Stimulated activated CD4-positive, alpha-beta T cell treated with anti-CD3 and anti-CD28 coated beads, Interleukin-12 subunit alpha, Interleukin-12 subunit beta, amount 100 ng/mL, for 48 hours (primary cell): ENCODE measurements at places on chromosomes 3 and 15.

DNA sequence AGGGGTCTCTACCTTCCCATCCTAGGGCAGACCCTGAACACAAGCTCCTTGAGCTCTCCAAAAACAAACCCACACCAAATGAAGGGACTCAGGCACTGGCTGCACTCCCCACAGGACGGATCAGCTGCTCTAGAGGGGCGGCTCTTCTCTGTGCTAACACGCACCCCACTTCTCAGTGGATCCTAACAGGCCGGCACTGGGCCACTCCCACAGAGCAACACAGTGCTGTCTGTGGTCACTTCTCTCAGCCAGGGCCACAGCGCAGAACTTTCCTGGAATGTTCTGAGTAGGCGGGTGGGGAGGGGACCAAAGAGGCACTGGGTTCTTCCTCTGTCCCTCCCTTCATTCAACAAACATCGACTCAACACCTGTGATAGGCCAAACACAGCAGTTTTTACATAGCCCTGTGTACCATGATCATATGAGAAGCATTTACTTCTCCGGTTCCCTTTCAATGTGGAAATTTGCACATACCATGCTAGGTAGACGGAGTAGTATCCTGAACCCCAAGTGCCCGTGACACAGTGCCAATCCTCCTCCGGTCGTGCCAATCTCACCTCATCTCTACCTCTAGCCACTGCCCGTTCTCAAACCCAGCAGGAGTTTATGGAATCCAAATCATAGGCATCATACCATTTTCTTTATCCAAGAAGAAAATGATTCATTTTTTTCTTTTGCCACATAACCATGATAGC, 98.1 kb downstream of the LRIG1 start:
- no peak for DNase-seq

- no peak for DNase-seq
These were observed 15.0 kb downstream of the PRKAR2A start for GRCh38 chr3:48832684-48833083.

DNA sequence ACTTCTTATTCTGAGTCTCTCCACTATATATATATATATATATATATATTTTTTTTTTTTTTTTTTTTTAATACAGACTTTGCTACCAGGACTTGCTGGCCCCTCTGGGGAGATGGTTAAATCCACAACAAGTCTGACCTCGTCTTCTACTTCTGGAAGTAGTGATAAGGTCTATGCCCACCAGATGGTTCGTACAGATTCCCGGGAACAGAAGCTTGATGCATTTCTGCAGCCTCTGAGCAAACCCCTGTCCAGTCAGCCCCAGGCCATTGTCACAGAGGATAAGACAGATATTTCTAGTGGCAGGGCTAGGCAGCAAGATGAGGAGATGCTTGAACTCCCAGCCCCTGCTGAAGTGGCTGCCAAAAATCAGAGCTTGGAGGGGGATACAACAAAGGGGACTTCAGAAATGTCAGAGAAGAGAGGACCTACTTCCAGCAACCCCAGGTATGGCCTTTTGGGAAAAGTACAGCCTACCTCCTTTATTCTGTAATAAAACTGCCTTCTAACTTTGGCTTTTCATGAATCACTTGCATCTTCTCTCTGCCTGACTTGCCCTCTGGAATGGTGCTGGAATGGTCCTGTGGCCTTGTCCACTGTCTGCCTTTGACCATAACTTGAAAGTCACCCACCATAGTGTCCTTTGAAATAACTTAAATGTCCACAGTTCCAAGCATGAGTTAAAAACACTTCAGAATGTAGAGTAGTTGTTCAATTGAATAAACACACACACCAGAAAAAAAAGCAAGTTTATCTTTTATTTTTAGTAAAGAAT, 32.4 kb downstream of the MLH1 start:
- no peak for DNase-seq

DNA sequence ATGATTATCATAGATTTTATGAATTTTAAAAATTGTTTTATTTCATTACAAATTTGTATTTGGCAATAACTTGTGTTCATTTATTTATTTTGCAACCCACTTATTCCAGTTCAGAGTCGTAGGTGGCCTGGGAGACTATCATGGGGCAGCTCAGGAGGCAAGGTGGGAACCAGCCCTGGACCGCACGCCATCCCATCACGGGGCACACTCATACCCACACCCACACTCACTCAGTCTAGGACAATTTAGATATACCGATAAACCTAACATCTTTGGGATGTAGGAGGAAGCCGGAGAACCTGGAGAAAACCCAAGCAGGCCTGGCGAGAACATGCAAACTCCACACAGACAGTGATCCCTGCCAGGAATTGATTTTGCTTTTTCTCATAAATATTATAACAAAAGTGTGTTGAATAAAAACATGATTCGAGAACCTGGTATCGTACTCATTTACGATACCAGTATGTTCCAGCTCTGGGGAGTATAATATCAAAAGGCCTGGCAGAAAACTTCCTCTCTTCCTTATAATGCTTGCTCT, 205.3 kb downstream of the NFKBIZ start:
- no peak for DNase-seq

DNA sequence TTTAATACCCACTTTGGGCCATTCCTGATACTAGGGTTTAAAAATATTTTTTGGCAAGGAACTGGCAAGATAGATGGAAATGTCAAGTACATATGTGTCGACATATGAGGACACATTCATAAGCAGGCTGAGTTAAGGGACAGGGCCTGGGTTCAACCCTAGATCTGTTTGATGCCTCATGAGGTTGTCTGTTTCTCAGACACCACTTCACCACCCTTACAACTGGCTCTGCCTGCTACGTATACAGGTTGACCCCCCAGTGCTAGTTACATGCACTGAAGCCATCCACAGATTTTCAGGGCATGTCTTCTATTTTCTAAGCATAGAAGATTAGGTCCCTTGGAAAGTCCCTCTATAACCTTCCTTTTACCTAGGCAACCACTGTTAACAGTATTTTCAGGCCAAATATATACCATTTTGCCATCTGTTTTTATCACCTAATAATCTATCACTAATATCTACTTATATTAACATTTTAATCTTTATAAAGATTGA, 296.7 kb downstream of the PLCL2 start:
- DNase-seq = no peak

GRCh38 chr15:57337868-57338411, 38.4 kb upstream of the CGNL1 start:
- DNase-seq = no peak

- DNase-seq = no peak
These were observed 34.7 kb downstream of the FOXL2 start for GRCh38 chr3:138912237-138912636.

DNA sequence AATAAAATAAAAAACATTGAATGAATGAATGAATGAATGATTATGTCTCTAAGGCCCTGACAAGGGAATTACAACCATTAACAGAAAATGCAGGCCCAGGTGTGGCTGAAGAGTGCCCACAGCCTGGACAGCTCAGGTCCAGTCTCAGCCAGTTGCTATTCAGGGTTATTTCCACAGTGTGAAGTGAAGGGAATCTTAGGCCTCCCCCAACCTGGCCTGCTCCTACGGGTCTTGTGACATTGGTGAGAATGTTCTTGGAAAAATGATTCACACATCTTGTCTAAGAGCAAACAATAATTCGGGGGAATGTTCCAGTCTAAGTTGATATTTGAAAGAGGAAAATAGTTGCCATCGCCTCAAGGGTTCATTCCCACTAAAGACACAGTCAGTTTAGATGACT, 37.0 kb downstream of the MINDY4B start:
- no peak for DNase-seq

DNA sequence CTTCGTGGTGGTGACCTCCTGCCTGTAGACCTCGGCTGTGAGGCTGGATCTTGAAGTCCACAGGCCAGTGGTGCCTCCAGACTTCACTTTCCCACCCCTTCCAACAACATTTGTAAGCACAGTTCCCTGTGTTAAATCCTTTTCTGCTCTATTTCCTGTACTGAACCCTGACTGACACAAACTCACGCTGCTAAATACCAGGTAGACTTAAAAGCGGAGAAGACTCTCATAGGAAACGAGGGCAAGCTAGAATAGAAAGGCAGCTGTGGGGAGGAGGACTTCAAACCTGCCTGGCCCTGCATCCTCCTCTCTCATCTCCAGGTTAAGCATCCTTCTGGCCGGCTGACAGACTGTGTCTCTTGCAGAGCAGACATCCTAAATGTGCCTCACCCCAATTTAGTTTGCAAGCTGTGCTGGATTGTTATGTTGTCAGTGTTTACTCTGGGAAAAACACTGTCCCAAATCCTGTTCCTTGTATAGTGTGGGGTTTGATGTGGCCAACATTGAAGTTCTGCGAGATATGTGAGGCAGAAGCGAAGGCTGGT, 58.5 kb upstream of the LARS2 start:
- DNase-seq = no peak

- no peak for DNase-seq
These were observed 328.2 kb upstream of the LRRFIP2 start for GRCh38 chr3:37502621-37503020.

GRCh38 chr15:96123028-96123400, 207.5 kb upstream of the NR2F2 start:
- DNase-seq = no peak

DNA sequence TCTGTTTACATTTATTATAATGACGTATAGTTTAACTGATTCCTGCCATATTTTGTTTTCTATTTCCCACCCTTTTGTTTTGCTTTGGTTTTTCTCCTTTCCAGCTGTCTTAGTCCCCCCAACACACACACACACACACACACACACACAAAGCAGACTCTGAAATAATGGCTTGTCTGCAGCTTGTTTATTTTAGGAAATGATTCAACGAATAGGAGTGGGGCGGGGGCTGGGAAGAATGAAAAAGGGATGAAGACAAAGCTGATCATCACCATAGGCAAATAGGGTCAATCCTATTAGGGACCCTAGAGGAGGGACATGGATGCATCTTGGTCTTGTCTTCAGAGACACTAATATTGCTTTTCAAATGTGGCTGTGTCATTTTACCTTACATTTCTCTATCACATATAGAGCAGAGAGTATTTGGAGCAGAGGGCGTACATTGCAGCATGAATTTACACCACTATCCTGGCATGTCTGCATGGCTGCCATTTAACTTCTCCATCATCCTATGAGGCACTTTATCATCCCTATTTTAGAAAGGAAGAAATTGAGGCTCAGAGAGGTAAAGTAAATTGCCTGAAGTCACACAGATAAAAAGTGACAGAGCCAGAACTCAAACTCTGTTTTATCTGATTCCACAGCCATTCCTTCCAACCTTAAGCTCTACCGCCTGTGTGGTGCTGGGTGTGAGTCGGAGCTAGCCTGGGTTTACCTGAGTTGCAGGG, 147.2 kb upstream of the TPM1 start:
- DNase-seq = no peak

- DNase-seq = no peak
These were observed 508.3 kb downstream of the SOX2 start for GRCh38 chr3:182220013-182220412.

GRCh38 chr3:57709031-57709430, 16.2 kb upstream of the DENND6A start:
- no peak for DNase-seq

GRCh38 chr3:191302451-191302850, 26.7 kb upstream of the CCDC50 start:
- DNase-seq = no peak

- no peak for DNase-seq
These were observed 123.9 kb downstream of the LRRK1 start for GRCh38 chr15:101043011-101043410.

GRCh38 chr3:98561727-98562521, 30.1 kb downstream of the GPR15 start:
- no peak for DNase-seq

DNA sequence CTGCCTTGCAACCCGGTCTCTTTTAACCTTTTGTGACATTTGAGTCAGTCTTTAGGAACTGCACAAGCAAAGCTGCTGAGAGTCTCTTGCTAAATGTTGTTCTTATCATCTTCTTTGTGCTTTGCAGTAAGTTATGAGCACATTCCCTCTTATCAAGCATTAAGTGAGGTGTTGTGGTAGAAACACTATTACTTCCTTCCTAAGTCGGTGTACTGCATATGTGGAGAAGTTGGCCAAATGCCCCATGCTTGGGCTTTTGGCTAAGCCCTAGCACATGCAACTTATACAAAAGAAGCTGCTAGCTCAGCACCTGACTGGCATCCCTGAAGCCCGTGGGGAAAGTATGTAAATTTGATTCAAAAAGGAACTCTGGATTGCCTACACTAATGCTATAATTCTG, 136.5 kb upstream of the RBMS3 start:
- DNase-seq = no peak

DNA sequence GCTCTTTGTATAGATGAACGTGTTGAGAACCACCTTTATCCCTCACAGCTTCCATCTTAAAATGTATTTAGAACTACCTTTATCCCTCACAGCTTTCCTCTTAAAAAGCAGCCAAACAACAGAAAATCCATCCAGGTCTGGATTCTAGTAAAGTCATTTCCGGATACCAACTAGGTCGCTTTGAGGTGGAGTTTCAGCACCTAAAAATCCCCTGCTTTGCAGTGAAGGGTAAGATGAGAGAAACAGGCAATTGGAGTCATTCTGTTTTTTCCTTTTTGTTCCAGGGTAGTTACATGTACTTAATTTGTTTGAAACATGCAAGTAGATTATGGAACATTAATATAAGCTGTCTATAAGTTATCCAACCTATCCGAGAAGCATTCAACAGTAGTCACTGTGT, 192.0 kb downstream of the UBE2E2 start:
- DNase-seq = no peak

- no peak for DNase-seq
These were observed 45.1 kb downstream of the MAP4 start for GRCh38 chr3:47971081-47971480.

DNA sequence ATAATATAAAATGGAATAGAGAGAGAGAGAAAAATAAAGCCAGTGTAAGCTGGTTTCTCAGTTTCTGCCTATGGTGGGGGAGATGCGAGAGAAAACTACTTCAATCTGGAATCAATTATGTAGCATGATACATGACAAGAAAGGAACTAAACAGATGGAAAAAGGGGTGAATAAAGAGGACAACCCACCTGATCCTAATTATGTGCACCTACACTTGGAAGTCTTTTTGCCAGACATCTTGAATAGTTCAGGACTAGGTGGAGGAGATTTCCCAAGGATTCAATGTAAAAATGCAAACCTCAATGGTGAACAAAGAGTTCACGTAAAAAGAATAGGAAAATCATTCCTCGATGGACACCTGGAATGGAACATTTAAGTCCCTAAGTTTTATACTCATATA, 524.4 kb upstream of the RGMA start:
- no peak for DNase-seq

GRCh38 chr3:109545746-109546145, 208.4 kb upstream of the DPPA4 start:
- no peak for DNase-seq

DNA sequence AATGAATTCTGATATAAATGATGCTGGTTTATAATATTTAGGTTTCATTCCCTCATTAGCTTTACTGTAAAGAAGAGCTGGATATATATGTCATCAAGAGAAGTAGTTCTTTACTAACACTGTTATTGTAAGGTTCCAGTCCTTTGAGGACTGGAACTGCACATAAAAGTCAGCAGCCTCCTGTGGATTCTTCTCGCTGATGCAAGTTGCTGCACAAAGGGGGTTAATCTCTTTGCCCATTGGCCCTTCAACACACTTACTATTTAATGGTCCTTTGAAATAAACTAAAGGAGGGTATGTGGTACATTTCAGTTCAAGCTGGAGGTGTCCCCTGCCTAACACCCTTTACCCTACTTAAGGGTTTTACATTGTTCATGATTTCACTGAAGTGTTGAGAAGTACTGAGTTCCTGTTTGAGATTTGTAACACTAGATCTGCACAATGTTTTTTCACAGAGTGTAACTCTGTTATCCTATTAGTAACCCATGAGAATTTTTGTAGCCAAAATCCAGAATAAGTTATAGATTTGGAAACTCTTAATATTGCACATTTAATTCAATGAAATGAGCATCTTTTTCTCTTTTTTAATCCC, 43.9 kb downstream of the NR2C2 start:
- DNase-seq = no peak

- DNase-seq = no peak
These were observed 266.9 kb upstream of the TTC14 start for GRCh38 chr3:180335050-180335449.
